ENCODE measurements at places on chromosomes 5 and 9.
A peak's percentile ranks its signal among the peaks of the same experiment; 100 is the strongest.

- peak; percentile 51 for DNase-seq
Observed at GRCh38 chr9:115972362-115972761, 181.2 kb upstream of the PAPPA start.

GRCh38 chr9:135506327-135507103, 6.0 kb downstream of the MRPS2 start:
- DNase-seq, result no peak

DNA sequence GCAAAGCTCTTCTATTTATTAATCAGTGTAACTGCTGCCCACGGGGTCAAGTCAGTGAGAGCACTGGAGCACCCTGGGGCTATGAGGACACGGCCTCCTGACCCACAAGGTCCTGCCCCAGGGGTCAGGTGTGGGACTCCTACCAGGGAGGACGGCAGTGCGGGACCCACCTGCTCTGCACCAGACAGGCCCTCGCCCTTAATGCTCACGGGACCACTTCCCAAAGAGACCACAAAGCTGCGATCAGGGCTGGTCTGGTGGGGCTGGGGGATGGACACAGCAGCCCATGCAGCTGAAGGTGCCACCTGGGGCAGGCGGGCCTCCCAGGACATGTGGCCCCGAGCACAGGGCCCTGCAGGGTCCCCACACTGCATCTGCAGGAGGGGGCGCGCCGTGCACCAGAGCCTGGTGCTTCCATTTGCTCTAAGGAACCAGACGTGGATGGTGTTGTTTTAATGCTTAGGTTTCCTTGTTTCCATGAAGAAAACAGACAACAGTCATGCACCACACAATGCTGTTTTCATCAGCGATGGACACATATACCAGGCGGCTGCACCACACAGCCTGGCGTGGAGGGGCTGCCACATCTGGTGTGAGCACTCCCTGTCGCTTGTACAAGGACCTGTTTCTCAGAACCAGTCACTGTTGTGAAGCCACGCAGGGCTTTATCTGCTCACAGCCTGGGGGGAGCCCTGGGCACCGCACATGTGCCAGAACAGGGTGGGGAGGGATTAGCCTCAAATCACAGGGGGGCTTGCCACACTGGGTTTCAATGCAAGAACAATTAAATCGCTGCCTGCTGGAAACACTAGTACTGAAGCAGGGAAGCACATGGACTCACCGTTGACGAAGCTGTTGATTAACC, 22.6 kb downstream of the CLPTM1L start:
- no peak for DNase-seq

GRCh38 chr9:99235069-99235468, 13.0 kb downstream of the SEC61B start:
- DNase-seq, result no peak

DNA sequence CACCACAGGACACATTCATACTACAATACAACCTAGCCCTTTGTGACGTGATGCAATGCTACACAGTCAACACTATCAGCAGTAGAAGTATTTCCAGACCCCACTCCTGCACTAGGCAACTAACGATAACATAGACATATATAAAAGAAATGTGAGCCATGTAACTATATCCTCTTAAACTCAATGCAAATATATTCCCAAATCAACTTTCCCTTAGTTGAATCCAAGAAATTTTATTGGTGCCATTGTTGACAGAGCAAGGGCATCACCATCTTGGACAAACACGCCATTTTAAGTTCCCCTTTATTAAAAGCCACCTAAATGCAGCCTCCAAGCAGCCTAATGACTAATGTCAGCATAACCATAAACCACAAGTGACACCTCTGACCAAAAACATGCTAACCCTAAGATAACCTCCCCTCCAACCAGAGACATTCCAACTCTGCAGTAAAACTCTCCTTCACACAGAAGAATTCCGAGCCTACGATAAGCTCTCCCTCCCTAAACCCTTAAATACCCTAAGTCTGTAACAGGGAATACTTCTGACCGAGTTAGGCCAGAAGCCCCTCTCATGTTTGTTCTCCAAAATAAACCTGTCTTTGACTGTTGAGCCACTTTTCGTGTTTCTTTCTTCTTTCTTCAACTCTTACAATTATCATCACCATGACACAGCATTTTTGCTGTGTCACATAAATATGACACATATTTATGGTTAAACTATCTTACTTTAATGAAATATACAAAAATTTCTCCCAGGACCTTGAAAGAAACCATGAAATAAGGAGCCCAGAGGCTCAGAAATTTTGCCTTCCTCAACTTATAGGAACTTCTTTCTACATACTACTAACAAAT, 1497.8 kb downstream of the EFNA5 start:
- no peak for DNase-seq

- DNase-seq, result no peak
Observed at GRCh38 chr5:169701910-169702451, 64.9 kb downstream of the DOCK2 start.

DNA sequence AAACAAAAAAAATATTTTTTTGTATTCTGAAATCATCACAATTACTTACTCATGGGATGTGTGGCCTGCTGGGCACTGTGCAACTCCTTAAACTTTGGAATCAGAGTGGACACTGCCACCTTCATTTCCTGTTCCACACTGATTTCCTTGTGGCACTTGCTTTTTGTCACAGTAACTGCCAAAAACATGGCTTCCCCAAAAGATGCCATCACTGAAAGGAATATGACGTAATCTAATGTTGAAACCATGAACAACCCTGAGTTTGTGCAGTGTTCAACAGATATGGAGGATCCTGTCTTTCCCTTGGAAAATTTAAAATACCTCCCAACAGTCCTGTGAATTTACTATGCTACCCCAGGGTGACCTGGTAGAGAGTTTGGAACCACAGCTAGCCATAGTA, 12.6 kb upstream of the IL12B start:
- no peak for DNase-seq

- DNase-seq, result no peak
Observed at GRCh38 chr5:79990205-79990597, 861 bp downstream of the MTX3 start.

GRCh38 chr9:102482776-102483175, 512.4 kb upstream of the CYLC2 start:
- DNase-seq, result no peak

DNA sequence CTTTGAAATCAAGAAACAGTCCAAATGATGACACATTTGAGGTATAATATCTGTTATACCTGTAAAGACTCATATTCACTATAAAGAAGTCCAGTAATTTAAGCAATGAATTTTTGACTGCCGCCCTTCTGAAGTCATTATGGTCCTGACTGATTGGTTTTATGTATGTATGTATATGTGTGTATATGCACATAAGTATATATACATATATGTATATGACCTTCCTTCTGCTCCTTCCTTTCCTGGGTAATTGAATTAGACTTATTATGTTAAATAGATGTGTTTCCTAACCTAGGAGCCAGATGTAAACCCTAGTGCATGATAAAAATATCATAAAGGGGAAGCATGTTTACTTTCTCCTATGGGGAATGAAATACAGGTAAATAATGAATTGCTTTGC, 343.1 kb upstream of the BRINP1 start:
- no peak for DNase-seq

DNA sequence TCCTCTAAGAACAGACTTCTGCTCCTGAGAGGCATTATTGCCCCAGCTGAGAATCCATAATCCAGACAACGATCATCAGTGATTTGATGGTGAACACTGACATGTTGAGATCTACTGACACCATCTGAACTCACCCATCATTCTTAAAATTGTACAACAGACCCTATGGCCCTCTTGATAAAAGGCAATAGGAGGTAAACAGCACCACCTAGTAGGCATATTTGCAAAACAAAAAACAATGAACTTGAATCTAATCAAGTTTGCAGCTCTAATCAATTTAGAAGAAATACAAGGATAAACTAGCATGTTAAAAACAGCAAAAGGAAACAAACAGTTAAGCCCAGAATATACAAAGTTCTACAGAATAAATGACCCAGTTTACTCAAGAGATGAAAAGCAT, 89.6 kb downstream of the SFXN1 start:
- DNase-seq, result no peak

- no peak for DNase-seq
Observed at GRCh38 chr9:110750272-110750671, 81.7 kb downstream of the MUSK start.

GRCh38 chr9:15475923-15476536, 34.7 kb downstream of the PSIP1 start:
- DNase-seq, result no peak

DNA sequence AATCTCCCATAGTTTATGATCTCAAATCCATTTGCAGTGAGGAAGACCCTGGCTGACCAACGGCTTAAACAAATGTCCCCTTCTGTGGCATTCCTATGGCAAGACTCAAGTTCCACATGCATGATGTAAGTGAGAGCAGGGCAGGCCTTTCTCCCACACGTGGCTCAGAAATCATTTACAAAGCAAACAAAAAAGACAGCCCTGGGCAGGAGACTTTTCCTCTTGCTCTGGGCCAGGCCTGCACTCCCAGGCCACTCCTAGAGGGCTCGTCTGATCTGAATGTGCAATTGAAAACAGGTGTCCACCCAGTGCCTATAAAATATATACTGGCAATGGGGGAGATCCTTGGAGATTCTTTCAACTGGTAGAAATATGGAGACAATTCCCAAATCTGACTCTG, 123.1 kb downstream of the DMRT2 start:
- DNase-seq, result no peak

- DNase-seq, result no peak
Observed at GRCh38 chr5:38670878-38671277, 114.4 kb upstream of the LIFR start.

- DNase-seq, result no peak
Observed at GRCh38 chr9:31536471-31536870, 848.0 kb upstream of the ACO1 start.

All from retinal pigment epithelial cell (primary cell).